ENCODE measurements at places on chromosomes 1 and 21.

GRCh38 chr1:96683931-96684330 lies 37.7 kb upstream of the PTBP2 start:
- no peak for DNase-seq

DNA sequence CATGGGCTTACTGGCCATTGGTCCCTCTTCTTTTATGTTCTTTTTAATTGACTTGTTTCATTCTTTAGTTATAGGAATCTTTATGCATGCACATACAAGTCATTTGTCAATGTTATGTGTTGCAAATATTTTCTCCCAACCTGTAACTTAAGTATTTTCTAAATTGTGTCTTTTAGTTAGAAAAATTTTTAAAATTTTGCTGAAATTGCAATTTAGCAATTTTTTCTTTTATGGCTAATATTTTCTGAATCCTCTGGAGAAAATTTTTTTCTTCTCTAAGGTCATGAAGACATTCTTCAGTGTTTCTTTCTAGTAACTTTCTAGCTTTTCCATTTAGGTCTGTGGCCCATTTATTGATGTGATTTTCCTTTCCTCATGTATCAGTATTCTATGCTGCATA lies 48.9 kb upstream of the TENT5C start:
- no peak for DNase-seq

GRCh38 chr1:19337289-19337688 lies 25.2 kb downstream of the SLC66A1 start:
- DNase-seq, result no peak

DNA sequence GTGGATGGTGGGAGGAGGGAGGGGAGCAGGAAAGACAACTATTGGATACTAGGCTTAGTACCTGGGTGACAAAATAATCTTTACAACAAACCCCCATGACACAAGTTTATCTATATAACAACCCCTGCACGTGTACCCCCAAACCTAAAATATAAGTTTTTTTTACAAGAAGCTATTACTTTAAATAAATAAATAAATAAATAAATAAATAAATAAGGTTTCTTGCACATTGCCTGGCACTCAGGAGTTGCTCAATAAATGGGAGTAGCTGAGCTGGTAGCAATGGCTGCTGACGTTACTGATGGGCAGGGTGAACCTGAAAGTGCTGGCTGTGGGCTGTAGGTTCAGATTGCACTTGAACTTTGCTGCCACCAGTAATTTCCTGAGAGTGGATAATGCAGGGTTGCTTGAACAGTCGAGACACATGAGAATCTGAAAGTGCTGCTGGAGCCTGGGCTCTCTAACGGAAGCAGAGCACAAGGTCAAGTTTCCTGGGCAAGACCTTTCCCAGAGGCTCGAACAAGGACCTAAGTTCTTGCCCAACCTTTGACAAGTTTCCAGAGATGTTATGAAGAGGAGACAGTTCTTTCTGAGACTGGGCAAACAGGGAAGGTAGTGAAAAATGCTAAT lies 14.8 kb upstream of the KCNE2 start:
- DNase-seq, result no peak

DNA sequence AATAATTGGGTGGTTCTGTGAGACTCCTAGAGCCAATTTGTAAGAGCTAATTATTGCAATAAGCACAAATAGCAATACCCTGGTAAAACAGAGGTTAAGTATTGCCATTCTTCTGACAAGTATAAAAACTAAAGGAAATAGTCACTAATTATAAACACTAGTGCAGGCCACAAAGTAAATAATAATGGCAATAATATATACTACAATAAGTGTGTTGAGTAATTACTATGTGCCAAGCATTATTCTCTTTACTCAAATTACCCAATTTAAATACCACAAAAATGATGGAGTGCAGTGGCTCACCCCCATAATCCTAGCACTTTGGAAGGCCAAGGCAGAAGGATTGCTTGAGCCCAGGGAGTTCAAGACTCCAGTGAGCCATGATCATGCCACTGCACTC lies 15.3 kb downstream of the ZMYM6 start:
- DNase-seq, result no peak

DNA sequence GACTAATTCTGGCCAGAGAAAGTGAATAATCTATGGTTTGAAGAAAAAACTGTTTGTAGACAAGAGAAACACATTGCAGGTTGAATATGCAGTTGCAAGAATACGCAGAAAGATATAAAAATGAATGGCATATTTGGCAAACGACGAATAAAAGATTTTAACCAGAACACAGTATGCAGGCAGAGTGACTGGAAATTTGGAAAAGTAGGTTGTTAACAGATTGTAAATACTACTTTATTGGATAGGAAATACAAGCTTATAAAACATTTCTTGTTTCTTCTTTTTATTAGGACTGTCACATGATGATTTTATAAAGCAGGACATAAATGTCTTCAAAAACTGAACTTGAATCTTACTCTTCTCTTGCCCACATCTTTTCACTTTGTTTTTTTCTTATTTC lies 573.3 kb upstream of the PBX1 start:
- no peak for DNase-seq

DNA sequence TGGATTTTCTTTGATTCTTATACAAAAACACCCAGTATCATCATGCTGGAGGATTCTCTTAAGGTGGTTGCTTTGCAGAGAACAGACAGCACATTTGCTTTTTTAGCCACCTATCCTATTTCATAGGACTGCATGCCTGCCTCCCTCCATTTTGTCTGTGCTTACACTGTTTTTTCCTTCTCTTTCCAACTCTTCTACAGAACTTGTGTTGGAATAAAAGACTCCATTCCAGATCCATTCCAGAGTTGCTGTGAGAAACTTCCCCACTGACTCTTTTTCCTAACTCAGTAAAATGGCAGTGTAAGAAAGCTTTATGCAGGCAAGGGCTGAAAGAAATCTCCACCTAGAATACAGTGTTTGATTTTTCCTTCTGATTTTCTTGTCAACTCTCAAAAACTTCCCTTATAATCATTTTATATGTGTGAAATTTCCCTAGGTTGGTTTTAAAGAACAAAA lies 5.2 kb upstream of the ARID1A start:
- no peak for DNase-seq

DNA sequence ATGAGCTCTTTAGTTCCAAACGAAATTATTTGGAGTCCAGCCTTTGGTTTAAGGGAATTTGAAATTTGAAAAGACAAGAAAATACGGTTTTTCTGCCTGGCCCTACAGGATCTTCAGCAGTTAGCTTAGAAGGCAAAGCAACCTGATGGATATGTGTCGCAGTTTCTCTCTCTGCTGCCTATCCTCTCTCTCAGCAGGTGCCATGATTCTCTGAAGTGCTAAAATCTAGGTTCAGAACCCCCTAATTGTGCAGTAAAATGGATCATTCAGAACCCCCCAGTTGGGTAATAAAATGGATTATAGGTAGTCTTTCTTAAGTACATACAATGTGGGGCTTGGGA lies 446 bp upstream of the DEPDC1 start:
- DNase-seq, result no peak

GRCh38 chr1:226475142-226475511 lies 67.2 kb upstream of the PARP1 start:
- DNase-seq, result no peak

DNA sequence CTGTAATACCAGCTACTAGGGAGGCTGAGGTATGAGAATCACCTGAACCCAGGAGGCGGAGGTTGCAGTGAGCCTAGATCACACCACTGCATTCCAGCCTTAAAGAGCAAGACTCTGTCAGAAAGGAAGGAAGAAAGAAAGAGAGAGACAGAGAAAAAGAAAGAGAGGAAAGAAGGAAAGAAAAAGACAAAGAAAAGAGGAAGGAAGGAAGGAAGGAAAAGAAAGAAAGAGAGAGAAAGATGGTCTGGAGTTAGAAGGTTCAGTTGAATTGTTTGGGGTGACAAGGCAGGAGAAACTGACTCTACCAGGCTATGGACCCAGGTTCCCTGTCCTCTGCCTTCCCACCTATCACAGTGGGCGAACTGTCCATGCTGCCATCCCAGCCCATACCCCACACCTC lies 27.4 kb upstream of the PIK3CD start:
- no peak for DNase-seq

DNA sequence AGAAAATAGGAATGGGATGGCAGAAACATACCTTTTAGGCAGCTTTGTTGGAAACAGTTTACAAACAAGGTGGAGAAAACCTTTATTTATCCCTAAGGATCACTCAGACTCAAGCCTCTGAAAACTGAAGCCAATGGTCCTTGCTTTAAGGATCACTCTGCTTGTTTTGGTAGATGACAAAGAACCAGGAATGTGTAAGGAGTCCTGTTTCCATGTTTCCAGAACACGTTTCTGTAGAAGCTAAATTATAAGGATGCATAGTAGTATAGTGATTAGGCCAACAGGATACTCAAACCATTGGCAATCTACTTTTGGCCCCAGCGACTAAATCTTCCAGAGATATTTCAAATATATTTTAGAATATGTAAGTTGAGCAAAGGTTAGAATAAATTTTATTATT lies 149.1 kb upstream of the HP1BP3 start:
- no peak for DNase-seq

DNA sequence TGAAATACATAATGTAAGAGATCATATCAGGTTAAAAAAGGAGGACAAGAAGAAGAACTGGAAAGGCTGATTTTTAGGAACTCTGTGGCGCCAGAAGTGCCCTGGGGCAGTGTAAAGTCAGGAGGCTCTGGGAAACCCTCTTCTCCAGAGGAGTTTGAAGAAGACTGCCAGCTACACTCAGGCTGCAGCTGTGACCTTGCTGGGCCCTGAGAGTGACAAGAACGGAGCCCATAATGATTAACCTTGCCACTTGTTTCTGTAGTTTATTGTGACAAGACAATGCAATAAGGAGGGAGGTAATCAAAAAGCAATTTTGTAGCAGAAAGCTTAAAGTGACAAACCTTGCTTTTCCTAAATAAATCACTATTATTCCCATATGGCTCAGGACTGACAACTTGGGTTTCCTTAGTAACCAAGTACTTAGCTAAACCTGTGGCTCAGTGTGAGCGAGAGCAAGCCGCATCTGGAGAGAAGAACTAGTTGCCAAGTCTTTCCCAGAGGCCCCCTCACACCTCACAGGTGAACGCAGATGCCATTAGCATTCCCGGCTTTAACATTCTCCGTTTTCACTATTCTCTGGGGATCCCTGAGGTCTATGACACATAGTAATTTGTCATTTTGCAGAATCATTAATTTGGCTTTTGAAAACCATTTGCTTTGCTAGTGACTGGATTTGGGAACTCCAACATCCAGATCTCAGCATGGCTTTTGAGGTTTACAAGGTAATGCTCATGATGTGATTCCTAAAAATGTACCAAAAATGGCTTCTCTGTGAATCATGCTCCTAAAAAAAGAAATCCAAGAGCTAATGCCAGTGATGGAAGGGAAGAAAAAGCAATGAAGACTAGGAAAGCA lies 115.9 kb downstream of the OMA1 start:
- DNase-seq, result no peak

GRCh38 chr1:229253151-229253974 lies 17.5 kb upstream of the RAB4A start:
- no peak for DNase-seq

DNA sequence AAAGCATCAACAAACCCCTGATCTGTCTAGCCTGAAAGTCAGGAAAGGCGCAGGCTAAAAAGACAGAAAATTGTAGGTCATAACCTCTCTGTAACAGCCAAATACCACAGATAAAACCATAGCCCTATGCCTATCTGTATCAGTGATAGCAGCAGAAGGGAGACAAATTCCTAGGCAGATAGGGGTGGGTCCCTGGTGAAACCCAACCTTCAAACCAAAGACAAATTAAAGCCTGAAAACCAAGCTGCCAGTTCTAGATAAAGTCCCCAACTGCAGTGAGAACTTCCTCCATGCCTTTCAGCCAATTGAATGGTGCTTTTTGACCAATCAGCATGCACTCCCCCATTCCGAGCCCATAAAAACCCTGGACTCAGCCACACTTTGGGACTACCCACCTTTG lies 115.3 kb downstream of the NTPCR start:
- no peak for DNase-seq

- DNase-seq, result no peak
These were observed 123.2 kb downstream of the NTNG1 start for GRCh38 chr1:107264007-107264406.

DNA sequence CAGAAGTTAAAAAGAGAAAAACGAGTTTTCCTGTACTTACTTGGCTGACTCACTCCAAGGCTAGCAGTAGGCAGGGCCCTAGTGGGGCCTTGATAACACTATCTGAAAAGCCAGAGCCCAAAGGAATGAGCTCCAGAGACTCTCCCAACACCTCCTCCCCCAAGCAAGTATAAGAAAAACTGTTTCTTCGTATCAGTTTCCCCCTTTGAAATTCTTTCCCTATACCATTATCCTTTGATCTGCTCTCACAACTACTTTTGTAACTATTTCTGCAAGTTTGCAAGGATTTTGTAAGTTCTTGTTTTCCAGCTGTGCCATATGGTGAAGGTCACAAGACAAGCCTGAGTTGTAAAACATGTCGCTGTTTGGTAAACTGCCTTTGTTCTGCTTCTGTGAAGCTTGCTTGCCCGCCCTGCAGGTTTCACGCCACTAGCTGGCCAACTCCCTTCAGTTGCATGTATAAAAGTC lies 36.5 kb upstream of the KCNJ15 start:
- DNase-seq, result no peak

- no peak for DNase-seq
These were observed 31.2 kb upstream of the GPR153 start for GRCh38 chr1:6292102-6292501.

DNA sequence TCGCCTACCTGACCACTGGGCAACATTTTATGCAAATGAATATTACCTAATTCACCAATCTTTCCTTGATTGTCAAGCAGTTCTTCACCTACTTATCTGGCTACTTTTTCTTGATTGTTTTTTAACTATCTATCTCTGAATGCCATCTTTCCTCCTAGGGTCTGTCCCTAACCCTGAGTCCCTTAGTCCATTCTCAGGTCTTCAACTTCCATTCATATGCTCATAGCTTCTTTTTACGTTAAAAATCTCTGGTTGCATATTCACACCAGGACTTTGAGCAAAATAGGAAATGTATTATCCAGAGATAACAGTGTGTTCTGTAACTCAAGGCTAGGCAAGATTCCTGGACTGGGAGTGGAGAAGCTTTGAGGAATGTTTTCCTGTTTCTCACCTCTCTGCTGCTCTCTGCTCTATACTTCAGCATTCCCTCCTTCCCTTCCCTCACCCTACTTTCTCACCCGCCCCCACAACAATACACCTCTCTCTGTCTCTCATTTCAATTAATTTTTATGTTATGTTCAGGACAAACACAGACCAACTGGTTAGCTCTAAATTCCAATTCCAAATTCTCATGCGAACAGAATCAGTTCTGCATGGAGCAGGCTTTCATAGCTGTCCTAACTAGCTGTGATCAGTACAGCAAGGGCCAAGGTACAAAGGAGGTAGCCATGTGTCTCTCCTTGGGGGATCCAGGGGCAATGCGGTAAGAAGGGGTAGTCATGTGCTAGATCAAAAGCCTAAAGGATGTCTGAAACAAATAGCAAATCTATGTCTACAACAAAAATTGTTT lies 278.4 kb downstream of the USH2A start:
- DNase-seq, result no peak

All from skeletal muscle cell (primary cell).